Hepatocyte (in vitro differentiated cells): ENCODE measurements at places on chromosomes 3 and 15. TPM values are rescaled to one million over a fixed set of nuclear protein-coding genes. Genes with fewer than 3 reads are reported as not detected.

Gene ATP2C1
- total RNA-seq = 88.2 and 99.4 TPM in 2 replicates

Gene CLDN11
- 21.9 and 29.5 TPM in 2 replicates for total RNA-seq

Gene ANKRD34C
- 0.04 TPM in 1 of 2 replicates, not detected in the other for total RNA-seq

Gene ALDH1L1
- total RNA-seq = 15.9 and 25.0 TPM in 2 replicates

Gene GJD2
- total RNA-seq = 0.07 TPM in 1 of 2 replicates, not detected in the other

Gene LOXL1
- total RNA-seq = 35.6 and 44.5 TPM in 2 replicates

Gene DPPA4
- 9.5 and 11.4 TPM in 2 replicates for total RNA-seq

Gene MAP6D1
- 0.50 TPM in 1 of 2 replicates, not detected in the other for total RNA-seq

Gene LINGO1
- 3.3 and 4.3 TPM in 2 replicates for total RNA-seq

GRCh38 chr3:24185738-24186384 lies 240.8 kb downstream of the NR1D2 start:
- peak; percentile 63 for DNase-seq

GRCh38 chr3:123331006-123331405 lies 117.9 kb downstream of the ADCY5 start:
- no peak for DNase-seq

- DNase-seq = no peak
These were observed 614.6 kb upstream of the TBL1XR1 start for GRCh38 chr3:177811835-177812234.

- no peak for DNase-seq
These were observed 193.1 kb downstream of the OTOL1 start for GRCh38 chr3:161689584-161690298.

GRCh38 chr3:188956839-188957489 lies 214.8 kb upstream of the TPRG1 start:
- DNase-seq = peak; percentile 83

DNA sequence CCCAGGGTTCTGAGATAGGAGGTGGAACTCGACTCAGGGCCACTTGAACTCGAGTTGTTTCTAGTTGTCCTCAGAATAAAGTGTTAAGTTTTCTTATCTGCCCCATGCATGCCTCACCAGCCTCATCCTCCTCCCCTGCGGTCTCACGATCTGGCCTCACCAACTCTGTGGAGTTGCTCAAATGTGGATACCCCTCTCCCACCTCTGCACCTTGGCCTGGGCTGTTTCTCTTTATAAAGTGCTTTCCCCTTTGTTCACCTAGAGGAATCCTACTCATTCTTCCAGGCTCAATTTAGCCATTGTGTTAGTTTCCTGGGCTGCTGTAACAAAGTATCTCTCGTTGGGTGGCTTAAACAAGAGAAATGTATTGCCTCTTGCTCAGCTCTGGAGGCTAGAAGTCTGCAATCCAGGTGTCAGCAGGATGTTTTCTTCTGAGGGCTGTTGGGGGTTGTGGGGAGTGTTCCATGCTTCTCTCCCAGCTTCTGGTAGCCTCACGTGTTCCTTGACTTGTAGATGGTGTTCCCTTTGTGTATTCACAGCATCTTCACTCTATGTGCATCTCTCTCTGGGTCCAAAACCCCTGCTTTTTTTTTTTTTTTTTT lies 100.7 kb downstream of the MEX3B start:
- no peak for DNase-seq

DNA sequence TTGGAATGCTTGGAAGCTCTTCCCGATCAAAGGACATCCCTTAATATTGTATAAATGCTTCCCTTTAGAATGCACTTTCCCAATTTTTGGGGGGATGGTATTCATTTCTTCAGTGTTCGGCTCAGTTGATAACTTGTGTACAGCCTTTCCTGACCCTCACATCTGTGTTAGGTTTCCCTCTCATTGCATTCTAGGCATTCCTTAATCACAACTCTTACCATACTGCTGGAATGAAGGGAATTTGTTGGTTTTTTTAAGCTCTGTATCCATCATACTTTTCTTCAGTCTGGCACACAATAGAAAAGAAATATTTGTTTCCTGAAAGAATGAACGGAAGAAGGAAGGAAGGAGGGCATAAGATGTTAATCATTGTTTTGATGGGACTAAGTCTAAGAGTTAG lies 119.5 kb downstream of the CHST2 start:
- no peak for DNase-seq

GRCh38 chr3:122964811-122965210 lies 62.8 kb downstream of the SEMA5B start:
- no peak for DNase-seq

DNA sequence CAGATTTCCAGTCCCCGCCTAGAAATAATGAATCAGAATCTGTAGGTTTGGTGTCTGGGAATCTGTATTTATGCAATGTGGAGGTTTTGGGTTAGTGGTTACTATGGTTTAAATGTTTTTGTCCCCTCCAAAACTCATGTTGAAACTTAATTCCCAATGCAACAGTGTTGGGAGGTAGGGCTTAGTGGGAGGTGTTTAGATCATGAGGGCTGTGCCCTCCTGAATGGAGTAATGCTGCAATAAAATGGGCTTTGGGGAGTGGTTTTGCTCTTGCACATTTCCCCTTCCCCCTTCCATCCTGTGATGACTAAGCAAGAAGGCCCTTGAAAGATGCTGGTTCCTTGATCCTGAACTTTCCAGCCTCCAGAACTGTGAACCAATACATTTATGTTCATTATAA lies 9.2 kb upstream of the RFC4 start:
- no peak for DNase-seq

GRCh38 chr3:168959731-168960130 lies 703.8 kb downstream of the MECOM start:
- no peak for DNase-seq

GRCh38 chr15:61084944-61085367 lies 144.1 kb downstream of the RORA start:
- no peak for DNase-seq

DNA sequence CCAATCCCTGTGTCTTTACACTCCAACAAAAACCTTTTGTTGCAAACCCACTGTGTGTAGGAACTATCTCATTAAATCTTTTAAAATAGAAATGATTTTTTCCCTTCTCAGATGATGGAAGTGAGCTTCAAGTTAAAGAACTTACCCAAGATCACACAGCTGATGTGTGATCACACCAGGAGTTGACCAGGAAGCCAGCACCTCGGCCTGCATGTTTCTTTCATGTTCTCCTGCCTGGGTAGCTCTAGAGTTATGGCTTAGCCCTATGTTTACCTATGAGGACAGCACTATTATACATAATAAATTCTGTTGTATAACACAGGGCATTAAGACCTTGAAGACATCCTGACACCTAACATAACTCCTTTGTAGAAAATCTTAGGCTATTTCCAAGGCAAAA lies 132.1 kb upstream of the KLHL25 start:
- no peak for DNase-seq

GRCh38 chr3:138573138-138573537 lies 20.9 kb downstream of the CEP70 start:
- no peak for DNase-seq

- DNase-seq = no peak
These were observed 10.7 kb downstream of the CEP63 start for GRCh38 chr3:134496471-134497071.

GRCh38 chr3:186259612-186260383 lies 102.2 kb downstream of the DGKG start:
- peak; percentile 90 for DNase-seq

GRCh38 chr3:56825567-56826438 lies 24.1 kb upstream of the ARHGEF3 start:
- DNase-seq = peak; percentile 56

DNA sequence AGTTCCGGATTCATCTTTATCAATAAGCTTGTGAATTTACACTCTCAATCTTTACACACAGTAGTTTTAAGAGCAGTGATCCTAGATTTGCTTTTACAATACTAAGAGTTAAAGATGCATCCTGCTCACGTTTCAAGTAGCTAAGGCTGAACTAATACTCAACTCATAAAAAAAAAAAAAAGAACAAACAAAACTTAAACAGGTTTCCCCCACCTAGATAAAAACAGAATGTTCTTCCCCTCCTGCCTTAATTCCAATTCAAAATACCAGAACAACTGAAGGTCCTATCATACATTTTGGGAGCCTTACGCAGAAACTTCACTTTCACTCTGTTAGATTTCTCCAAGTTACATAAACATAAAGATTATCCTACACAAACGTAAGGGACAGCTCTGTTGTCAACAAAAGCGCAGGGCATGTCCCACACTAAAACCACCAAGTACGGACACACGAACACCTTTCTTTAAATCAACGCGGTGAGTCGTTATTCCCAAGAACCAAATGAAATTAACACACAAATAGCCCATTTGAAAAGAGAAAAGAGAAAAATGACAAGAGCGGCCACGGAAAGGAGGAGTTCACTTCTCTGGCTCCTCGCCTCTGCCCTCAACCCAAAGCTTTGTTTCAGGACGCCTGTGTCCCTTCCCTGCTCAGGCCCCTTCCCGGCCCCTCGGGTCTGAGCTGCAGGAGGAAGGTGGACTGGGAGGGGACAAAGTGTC lies 941 bp downstream of the CBLB start:
- no peak for DNase-seq

GRCh38 chr3:132265028-132265427 lies 52.2 kb upstream of the ACP3 start:
- no peak for DNase-seq

- no peak for DNase-seq
These were observed 118.2 kb downstream of the ECT2 start for GRCh38 chr3:172868582-172869200.

GRCh38 chr3:66401157-66401550 lies 99.7 kb downstream of the LRIG1 start:
- no peak for DNase-seq

DNA sequence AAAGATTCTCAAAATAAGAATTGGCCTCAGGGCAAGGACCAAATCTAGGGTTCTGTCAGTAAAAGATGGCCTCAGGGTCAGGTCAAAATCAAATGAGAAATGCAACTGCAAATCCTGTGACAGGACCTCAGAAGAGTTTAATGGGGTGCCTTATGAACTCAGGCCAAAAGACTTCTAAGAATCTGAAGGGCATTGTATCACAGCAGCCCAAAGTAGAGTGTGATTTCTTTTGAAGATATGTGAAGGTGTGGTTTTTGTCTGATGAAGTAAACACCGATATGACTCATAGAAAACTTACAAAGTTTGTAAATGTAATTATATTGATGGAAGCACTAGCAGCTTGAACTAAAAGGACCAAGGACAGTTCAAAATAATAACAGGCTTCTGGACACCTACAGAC lies 966.1 kb downstream of the AGBL1 start:
- DNase-seq = no peak

DNA sequence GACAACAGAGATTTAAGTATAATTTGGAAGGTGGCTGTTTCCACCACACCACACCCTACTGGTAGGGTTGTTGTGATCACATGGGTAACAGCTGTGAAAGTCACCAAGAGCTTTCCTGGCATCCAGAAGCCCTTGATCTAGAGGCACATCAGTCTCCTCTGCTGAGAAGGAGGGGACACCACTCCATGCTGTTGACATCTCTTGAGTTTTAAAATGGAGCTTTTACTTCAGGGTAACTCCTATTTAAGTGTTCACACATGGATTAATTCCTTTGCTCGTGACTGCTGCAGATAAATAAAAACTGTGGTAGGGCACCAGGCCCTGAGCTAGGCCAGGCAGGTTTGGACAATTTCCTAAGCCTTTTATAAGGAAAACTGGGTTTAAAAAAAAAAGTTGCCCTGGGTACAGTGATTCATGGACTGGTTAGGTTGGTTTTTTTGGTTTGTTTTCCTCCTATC lies 7.5 kb downstream of the EXOSC7 start:
- DNase-seq = no peak

DNA sequence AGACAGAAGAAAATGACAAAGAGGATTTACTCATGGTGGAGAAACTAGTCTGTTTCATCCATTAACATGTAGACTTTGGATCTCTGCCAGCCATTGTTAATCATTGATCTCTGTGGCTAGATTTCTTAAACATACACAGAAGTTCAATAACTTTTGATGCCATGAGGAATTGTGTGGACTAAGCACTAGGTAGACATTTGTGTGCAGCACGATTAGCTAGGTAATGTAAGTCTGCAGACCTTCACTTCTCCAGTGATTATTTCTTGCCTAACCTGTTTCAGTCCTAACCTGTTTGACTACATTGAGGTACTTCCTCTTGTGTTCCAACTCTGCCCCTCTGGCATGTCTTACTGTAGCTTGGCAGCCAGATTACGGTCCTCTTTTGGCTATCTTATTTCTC lies 928.5 kb upstream of the ROBO1 start:
- peak; percentile 85 for DNase-seq

DNA sequence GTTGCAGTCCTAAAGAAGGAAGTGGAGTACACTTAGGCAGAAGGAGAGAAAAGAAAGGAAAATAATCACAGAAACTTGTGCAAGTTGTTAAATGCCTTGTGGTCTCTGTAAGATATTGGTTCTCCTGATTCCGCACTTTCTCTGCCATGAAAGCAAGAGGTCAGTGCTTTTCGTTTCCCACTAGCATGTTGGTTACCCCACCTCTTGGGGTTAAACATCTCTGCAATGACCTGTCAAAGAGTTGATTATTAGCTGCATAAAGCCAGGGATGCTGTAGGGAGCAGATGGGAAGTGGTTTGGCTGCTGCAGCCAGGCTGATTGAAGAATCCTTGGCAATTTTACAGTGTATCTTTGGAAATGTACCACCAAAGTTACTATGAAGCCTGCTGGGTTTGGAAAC lies 33.3 kb downstream of the ZNF609 start:
- DNase-seq = no peak

- DNase-seq = no peak
These were observed 43.9 kb upstream of the SEC13 start for GRCh38 chr3:10364806-10365205.
